ENCODE measurements at places on chromosomes 13 and 19.

DNA sequence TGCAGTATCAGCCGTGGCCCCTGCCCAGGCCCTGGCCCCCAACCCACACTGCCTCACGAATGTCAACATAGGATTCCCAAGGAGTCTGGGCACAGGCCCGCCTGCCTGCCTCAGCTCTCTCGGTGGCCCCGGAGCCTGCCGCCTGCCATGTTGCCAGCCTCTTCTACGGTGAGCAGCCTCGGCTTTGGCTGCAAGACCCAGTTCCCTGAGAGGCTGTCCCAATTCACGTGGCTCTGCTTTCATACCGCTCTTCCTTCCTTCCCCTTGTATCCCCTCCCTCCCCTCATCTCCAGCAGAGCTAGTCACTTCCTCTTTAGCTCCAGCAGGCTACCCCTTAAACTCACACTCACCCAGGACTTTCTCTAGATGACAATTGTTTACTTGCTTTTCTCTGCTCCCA is 42.7 kb downstream of the SERP2 start:
- DNase-seq, result no peak

DNA sequence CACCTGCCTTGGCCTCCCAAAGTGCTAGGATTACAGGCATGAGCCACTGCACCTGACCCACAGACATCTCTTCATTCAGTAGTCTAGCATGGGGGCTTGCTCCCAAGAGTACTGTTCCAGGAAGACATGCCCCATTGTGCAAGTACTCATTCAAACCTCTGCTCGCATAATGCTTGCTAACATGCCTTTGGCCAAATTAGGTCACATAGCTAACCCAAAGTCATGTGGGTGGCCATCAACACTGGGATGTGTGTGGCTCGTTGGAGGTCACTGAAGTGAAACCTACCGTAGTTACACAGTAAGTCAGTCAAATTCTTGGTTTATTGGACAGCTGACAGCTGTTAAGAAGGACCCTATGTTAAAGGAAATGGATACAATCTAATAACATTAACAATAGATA is 20.3 kb downstream of the RFXAP start:
- no peak for DNase-seq

- DNase-seq, result no peak
Observed at GRCh38 chr19:24081056-24081455, 5.9 kb upstream of the ZNF254 start.

GRCh38 chr13:22061806-22062391 is 391.0 kb downstream of the FGF9 start:
- no peak for DNase-seq

GRCh38 chr19:7395360-7396066 is 46.8 kb downstream of the ARHGEF18 start:
- no peak for DNase-seq

GRCh38 chr13:24192811-24193162 is 32.3 kb downstream of the SPATA13 start:
- DNase-seq, result no peak

Measured in stimulated activated naive CD4-positive, alpha-beta T cell treated with Interleukin-2 at 50 U/mL for 16 hours (primary cell).